ENCODE measurements at places on chromosomes 2 and 18. TPM values are rescaled to one million over a fixed set of nuclear protein-coding genes. Genes with fewer than 3 reads are reported as not detected.

DNA sequence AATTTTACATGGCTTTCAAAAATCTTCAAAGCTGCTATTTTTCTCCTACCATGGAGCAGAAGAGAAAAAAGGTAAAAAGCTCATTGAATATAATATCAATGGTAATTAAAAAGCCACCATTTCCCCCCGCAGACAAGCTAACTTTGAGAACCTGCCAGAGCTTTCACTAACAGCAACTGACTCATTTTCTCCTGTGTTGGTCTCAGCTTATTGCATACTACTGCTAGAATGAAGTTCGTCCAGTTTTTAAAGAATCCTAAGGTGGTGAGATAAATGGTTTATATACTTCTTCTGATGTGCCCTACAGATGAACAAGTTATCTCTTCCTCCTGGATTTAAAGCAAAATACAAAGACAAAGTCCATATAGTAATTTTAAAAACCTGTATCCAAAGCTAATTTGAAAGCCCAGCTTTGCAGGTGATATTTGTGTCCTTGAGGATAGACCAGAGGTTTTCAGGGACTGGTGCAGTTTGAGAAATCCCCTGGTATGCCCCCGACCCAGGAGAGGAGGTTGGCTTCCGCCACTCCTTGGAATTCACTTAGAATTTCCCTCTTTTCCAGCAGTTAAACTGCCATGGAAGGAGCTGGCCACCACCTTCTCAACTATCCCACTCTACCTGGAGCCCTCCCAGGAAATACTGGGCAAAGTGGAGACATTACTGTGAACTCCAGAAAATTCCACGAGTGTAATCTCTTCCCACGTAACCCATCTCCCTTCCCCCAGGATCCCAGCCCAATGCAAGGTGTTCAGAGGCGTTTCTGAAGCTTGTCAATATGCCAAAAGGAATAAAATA, 17.5 kb downstream of the YPEL5 start:
- H3K4me1 ChIP-seq, result peaks cover 14% of the 10 kb centered on the region
- DNase-seq, result no peak
- H3K27ac ChIP-seq, result no peak overlapping the region

Gene MDH1
- total RNA-seq, result 124 TPM

DNA sequence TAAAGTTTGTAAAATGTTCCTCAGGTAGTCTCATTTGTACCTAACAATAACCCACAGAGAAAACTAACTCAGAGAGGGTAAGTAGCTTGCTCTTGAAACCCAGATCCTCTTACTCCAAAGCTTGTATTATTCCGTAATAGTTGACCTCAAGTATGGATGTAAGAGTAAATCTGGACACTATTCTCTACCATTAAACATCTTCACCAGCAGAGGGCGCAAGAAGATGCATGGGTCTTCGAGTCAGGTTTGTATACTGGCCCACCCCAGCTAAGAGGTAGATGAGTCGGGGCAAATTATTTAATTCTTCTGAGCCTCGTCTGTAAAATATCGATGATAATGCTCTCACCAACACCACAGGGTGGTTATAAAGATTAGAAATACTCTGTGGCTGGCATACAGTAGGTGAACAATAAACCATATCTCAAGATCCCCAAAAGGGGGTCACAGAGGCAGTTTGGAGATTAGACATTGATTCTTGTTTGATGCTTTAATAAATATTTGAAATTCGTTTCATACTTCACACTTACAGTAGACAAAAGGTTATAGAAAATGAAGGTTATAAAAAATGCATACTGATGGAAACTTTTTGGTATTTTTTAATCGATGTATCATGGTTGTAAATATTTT, 3.5 kb upstream of the CABLES1 start:
- H3K4me3 ChIP-seq, result no peak overlapping the region
- H3K36me3 ChIP-seq, result no peaks in the 10 kb centered on the region
- peaks cover 15% of the 10 kb centered on the region for H3K4me1 ChIP-seq
- H3K27me3 ChIP-seq, result no peaks in the 10 kb centered on the region
- no peak overlapping the region for H3K27ac ChIP-seq
- DNase-seq, result no peak

DNA sequence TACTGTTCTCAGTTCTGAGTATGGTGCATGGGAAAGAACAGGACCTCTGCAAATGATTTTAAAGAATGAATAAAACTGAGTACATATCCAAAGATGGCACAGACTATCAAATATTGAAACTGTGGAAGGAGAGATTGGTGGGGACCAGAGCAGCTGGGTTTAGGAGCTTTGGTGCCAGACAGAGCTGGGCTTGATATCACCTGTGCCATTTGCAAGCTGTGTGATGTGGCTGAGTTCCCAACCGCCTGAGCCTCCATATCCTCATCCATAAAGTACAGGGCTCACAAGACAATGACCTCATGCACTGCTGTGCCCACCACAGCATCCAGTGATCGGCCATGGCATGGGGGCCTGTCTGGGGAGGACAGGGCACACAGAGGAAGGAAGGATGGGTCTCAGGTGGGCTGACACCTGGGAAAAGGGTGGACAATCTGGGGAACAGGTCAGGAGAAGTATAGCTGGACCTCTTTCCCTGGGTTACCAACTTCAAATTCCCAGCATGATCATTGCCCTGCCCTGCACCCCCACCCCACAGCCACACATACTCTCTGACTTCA, 83.9 kb upstream of the RAB6C start:
- no peak overlapping the region for H3K4me3 ChIP-seq
- DNase-seq, result peak; percentile 37
- no peaks in the 10 kb centered on the region for H3K4me1 ChIP-seq

- H3K27me3 ChIP-seq, result no peaks in the 10 kb centered on the region
- H3K36me3 ChIP-seq, result no peaks in the 10 kb centered on the region
- DNase-seq, result no peak
- no peaks in the 10 kb centered on the region for H3K4me1 ChIP-seq
- H3K4me3 ChIP-seq, result no peak overlapping the region
- no peak overlapping the region for H3K27ac ChIP-seq
Measured at GRCh38 chr2:169136885-169137534, 67.6 kb downstream of the DHRS9 start.

DNA sequence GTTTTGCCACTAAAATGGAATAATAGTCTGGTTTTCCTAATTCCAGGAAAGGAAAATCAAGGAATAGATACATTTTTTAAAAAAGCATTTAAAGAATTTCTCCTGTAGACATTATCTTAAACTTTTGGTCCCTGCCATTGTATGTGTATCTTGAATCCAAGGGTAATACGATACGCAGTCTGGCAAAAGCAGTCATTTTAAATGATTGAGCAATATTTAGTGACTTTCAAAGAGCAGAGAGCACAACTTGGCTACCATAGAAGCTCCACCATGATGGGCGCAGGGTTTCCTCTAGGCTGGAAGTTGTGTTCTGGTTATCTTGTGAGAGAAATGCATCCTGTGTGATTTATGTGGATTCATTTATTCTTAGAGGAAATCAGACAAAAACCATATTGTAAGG, 92.9 kb downstream of the NEDD4L start:
- DNase-seq, result no peak
- no peaks in the 10 kb centered on the region for H3K36me3 ChIP-seq
- H3K4me1 ChIP-seq, result no peaks in the 10 kb centered on the region
- H3K27ac ChIP-seq, result no peak overlapping the region
- no peaks in the 10 kb centered on the region for H3K27me3 ChIP-seq

- H3K4me1 ChIP-seq, result no peaks in the 10 kb centered on the region
- peaks cover 12% of the 10 kb centered on the region for H3K36me3 ChIP-seq
- no peak overlapping the region for H3K27ac ChIP-seq
- H3K4me3 ChIP-seq, result no peak overlapping the region
- DNase-seq, result no peak
Measured at GRCh38 chr18:34809451-34810072, 99.5 kb downstream of the DTNA start.

Gene NT5C1B
- not detected for total RNA-seq

GRCh38 chr2:237297421-237298150, 116.4 kb downstream of the COL6A3 start:
- DNase-seq, result no peak
- no peaks in the 10 kb centered on the region for H3K27me3 ChIP-seq
- H3K4me3 ChIP-seq, result no peak overlapping the region
- peaks cover 38% of the 10 kb centered on the region for H3K4me1 ChIP-seq

- H3K4me1 ChIP-seq, result no peaks in the 10 kb centered on the region
- H3K36me3 ChIP-seq, result peaks cover 14% of the 10 kb centered on the region
- no peaks in the 10 kb centered on the region for H3K27me3 ChIP-seq
- no peak overlapping the region for H3K4me3 ChIP-seq
- H3K27ac ChIP-seq, result no peak overlapping the region
Measured at GRCh38 chr2:241478166-241478565, 30.2 kb downstream of the STK25 start.

Gene CCDC102B
- 6.4 TPM for total RNA-seq

DNA sequence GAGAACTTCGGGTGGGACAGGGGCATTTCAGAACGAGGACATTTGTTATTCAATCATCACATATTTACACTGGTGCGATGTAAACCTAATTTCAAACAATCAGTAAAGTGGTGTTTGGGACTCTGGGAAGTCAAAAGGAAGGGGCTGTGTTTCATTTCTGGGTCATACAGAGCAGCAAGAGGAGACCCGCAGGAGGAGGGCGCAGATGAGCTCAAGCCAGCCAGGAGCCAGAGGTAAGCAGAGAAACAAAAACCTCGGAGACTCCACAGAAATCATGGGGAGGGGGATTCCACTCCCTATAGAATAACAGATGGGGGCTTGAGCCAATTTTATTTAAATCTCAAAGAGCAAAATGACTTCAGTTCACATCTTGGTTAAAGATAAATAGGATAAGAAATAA, 55.4 kb downstream of the NEB start:
- H3K27ac ChIP-seq, result no peak overlapping the region
- DNase-seq, result no peak
- H3K36me3 ChIP-seq, result no peaks in the 10 kb centered on the region

- H3K27me3 ChIP-seq, result no peaks in the 10 kb centered on the region
- no peaks in the 10 kb centered on the region for H3K36me3 ChIP-seq
- no peaks in the 10 kb centered on the region for H3K4me1 ChIP-seq
- no peak overlapping the region for H3K4me3 ChIP-seq
Measured at GRCh38 chr18:79805926-79806487, 8.3 kb downstream of the KCNG2 start.

Gene LYPD6B
- 10.1 TPM for total RNA-seq

DNA sequence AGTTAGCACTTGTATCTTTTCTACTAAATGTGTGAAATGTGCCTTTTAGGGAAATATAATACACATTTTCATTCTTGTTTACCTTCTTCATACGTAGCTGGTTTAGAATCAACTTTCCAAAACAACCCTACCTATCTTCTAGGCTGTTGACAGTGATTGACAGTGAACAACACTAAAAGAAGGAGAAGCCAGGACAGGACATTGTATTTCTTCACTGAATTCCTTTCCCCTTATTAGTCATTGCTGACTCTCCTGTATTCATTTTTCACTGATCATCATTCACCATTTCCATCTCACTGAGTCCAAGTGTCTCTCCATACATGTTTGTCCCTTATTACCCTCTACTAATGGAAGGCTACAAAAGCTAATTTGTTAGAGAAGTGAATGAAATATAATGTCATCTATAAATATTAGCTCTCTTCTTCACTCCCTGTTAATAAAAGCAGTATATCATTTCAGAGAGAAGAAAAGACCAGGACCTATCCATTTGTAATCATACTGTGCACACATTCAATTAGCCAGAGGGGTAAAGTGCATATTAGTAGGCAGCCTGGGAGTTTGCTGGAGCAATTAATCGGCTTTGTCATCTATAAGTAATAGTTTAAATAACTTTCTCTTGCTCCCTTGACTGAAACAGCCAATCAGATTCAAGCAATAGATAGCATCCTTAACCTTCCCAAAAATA, 192.5 kb upstream of the FOSL2 start:
- no peak overlapping the region for H3K27ac ChIP-seq
- no peak overlapping the region for H3K4me3 ChIP-seq
- DNase-seq, result no peak
- H3K36me3 ChIP-seq, result no peaks in the 10 kb centered on the region
- no peaks in the 10 kb centered on the region for H3K27me3 ChIP-seq

- no peaks in the 10 kb centered on the region for H3K36me3 ChIP-seq
- H3K4me1 ChIP-seq, result no peaks in the 10 kb centered on the region
- no peak overlapping the region for H3K27ac ChIP-seq
- no peak for DNase-seq
- H3K27me3 ChIP-seq, result no peaks in the 10 kb centered on the region
Measured at GRCh38 chr2:161005170-161005569, 155.1 kb upstream of the TANK start.

Gene FRZB
- 3.9 TPM for total RNA-seq

DNA sequence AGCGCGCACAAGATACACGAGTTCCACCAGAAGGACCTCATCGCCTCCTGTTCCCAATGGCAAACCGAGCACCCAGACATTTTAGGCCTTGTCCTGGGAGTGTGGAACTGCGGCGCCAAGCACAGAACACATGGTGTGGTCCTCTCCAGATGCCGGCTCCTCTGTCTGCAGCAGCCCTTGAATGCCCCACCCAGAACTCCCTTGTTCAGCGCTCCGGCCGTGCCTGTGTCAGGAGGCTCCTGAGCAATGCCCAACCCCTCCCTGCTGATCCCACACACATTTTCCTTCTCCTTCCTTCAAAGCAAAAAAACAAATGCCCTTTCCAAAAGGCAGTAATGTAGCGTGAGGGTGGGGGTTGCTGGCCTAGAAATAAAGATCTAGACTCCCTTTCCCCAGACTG, 89.8 kb downstream of the GFPT1 start:
- no peak overlapping the region for H3K4me3 ChIP-seq
- no peak overlapping the region for H3K27ac ChIP-seq
- no peaks in the 10 kb centered on the region for H3K36me3 ChIP-seq
- peaks cover 9% of the 10 kb centered on the region for H3K4me1 ChIP-seq
- DNase-seq, result no peak

- H3K27me3 ChIP-seq, result no peaks in the 10 kb centered on the region
- H3K4me1 ChIP-seq, result peaks cover 46% of the 10 kb centered on the region
- peak within 1 kb of the TSS; percentile 60 for H3K4me3 ChIP-seq
Measured at GRCh38 chr2:119431155-119431975, at the start of gene TMEM37. Gene TMEM37 (plus strand): TSS chr2:119431854. CDS start chr2:119431904, 50 bp downstream.

Gene CTDSP1
- 103 TPM for total RNA-seq

Gene GAD1
- not detected for total RNA-seq

- H3K27me3 ChIP-seq, result no peaks in the 10 kb centered on the region
- H3K4me1 ChIP-seq, result peaks cover 59% of the 10 kb centered on the region
- H3K27ac ChIP-seq, result peak overlapping the region; percentile 92
- no peak overlapping the region for H3K4me3 ChIP-seq
- no peak for DNase-seq
Measured at GRCh38 chr2:237483018-237483731, 3.9 kb upstream of the MLPH start.

Gene CDH2
- 3.7 TPM for total RNA-seq

DNA sequence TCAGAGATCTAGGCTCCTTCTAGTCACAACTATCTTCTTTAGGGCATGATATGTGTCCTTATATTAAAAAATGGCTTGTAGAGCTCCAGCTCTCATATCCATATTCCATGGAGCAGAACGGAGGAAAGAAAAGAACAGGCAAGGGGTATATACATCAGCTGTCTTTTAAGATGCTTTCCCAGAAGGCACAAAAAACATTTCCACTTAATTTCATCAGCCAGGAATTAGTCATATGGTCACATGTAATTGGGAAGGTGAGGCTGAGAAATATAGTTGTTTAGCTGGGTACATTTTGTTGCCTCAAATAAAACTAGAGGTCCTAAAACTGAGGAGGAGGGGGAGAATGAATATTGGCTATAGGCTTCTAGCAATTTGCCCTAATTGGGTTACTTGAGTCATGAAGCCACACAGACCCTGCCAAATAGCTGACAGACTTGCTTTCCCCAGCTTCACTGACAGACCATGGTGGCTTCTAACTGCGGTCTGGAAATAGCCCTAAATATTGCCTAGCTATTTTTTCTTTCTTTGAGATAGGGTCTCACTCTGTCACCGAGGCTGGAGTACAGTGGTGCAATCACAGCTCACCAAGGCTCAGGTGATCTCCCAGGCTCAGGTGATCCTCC, 20.0 kb downstream of the MAIP1 start:
- no peak overlapping the region for H3K4me3 ChIP-seq
- no peaks in the 10 kb centered on the region for H3K4me1 ChIP-seq
- H3K27me3 ChIP-seq, result no peaks in the 10 kb centered on the region
- H3K36me3 ChIP-seq, result no peaks in the 10 kb centered on the region
- no peak overlapping the region for H3K27ac ChIP-seq
- DNase-seq, result no peak
